ENCODE measurements at places on chromosomes 4 and X. TPM values are rescaled to one million over a fixed set of nuclear protein-coding genes. Genes with fewer than 3 reads are reported as not detected.

Gene TGIF2LX
- not detected for total RNA-seq

Gene HSPA4L
- 24.8 TPM for total RNA-seq

Gene RAI2
- 2.2 TPM for total RNA-seq

Gene REPS2
- total RNA-seq: 0.99 TPM

Gene EDA
- total RNA-seq: 0.73 TPM

Gene NLGN4X
- total RNA-seq: under 0.01 TPM

Gene HELQ
- 18.6 TPM for total RNA-seq

Gene NXF3
- not detected for total RNA-seq

Gene ARSJ
- 28.0 TPM for total RNA-seq

Gene ANXA3
- total RNA-seq: 6.7 TPM

Gene MTNR1A
- not detected for total RNA-seq

Gene NSG1
- 1.5 TPM for total RNA-seq

Gene SYP
- total RNA-seq: 0.87 TPM

Gene NUDT10
- total RNA-seq: 5.2 TPM

Gene AFM
- total RNA-seq: not detected

Gene TNMD
- total RNA-seq: not detected

Gene CXCL1
- 16.4 TPM for total RNA-seq

Gene PABPC1L2A
- not detected for total RNA-seq

Gene NAA11
- not detected for total RNA-seq

Gene NSUN7
- not detected for total RNA-seq

Gene RAB9B
- 0.73 TPM for total RNA-seq

Gene SCD5
- 24.1 TPM for total RNA-seq

Gene BMP2K
- total RNA-seq: 81.9 TPM

Gene SCOC
- 66.3 TPM for total RNA-seq

Gene CHRNA9
- not detected for total RNA-seq

Gene SNCA
- total RNA-seq: 2.0 TPM

Gene RCHY1
- 36.7 TPM for total RNA-seq

Gene HS6ST2
- under 0.01 TPM for total RNA-seq

Gene KLHL34
- total RNA-seq: under 0.01 TPM

Gene NPNT
- total RNA-seq: 0.29 TPM

Gene ADAMTS3
- 5.1 TPM for total RNA-seq

Gene GAGE12F
- total RNA-seq: not detected

Gene RENBP
- total RNA-seq: 1.5 TPM

Gene LUZP4
- not detected for total RNA-seq

Gene RNF212
- total RNA-seq: 4.6 TPM

Gene SMIM31
- not detected for total RNA-seq

Gene HGFAC
- total RNA-seq: not detected

Gene TNIP3
- total RNA-seq: 0.17 TPM

Gene MAGEC2
- not detected for total RNA-seq

Gene MAGEA9B
- total RNA-seq: not detected

Gene GNRHR
- not detected for total RNA-seq

Gene GATA1
- total RNA-seq: not detected
